Progenitor cell of endocrine pancreas (in vitro differentiated cells): ENCODE measurements at places on chromosomes 7 and 10.
A peak's percentile ranks its signal among the peaks of the same experiment; 100 is the strongest.

DNA sequence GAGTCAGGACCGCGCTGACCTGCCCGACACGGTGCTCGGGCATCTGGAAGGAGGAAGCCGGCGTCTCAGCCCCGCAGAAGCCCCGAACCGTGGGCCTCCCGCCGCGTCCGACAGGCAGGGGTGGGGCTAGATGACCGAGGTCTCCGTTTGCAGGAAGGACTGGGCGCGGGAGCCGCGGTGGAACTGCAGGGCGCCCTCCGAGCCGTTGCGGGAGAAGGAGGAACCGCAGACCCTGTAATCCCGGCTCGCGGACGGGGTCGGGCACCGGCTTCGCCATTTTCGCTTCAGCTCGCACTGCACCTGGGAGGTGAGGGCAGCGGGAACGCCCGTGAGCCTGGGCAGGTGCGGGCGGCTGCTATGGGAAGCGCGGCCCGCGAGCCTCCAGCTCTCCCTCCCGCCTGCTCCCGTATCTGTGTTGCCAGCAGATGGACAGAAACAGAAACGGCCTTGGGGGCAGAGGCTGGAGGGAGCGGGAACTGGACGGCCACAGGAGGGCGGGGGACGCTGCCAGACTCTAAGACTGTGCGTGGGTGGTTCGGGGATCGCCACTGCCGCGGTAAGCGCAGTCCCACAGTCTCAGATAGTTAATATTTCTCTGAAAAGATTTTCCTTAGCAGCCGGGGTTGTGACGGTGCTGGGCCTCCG lies 114.1 kb downstream of the VIPR2 start:
- DNase-seq = peak; percentile 65

GRCh38 chr7:121219026-121219425 lies 109.8 kb upstream of the WNT16 start:
- DNase-seq = no peak

DNA sequence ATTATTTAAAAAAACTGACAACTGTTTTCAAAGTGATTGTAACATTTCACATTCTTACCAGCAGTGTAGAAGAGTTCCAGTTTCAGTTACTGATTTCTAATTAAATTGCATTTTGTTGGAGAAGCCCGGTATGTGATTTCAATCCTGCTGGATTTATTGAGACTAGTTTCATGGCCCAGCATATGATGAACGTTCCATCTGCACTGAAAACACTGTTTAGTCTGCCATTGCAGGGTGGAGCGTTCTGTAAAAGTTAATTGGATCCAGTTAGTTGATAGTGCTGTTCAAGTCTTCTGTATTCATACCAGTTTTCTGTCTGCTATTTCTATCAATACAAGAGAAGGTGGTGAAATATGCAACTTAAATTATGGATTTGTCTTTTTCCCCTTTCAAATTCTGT lies 37.3 kb upstream of the CCNY start:
- DNase-seq = no peak

GRCh38 chr10:97468162-97468561 lies 22.2 kb downstream of the ZDHHC16 start:
- DNase-seq = no peak

- no peak for DNase-seq
Observed at GRCh38 chr7:80923211-80923612, 4.4 kb upstream of the SEMA3C start.

DNA sequence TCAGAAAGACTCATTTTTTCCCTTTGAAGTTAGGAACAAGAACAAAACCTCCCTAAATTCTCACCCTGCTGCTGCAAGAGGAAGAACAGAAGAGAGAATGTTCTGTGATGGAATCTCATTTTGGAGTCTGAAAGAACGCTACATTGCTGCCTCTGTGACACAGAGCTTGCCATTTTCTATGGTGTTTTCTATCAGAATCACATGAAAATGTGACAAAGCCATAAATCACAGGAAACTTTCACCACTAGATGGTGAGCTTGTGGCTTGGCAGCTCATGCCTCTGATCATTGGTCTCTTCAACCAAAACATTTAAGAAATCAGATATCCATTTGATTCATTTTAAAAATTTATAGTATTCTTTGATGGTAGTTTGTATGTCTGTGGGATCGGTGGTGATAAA lies 82.9 kb downstream of the CADPS2 start:
- no peak for DNase-seq

GRCh38 chr7:142478479-142479220 lies 220.8 kb upstream of the PRSS58 start:
- DNase-seq = no peak

DNA sequence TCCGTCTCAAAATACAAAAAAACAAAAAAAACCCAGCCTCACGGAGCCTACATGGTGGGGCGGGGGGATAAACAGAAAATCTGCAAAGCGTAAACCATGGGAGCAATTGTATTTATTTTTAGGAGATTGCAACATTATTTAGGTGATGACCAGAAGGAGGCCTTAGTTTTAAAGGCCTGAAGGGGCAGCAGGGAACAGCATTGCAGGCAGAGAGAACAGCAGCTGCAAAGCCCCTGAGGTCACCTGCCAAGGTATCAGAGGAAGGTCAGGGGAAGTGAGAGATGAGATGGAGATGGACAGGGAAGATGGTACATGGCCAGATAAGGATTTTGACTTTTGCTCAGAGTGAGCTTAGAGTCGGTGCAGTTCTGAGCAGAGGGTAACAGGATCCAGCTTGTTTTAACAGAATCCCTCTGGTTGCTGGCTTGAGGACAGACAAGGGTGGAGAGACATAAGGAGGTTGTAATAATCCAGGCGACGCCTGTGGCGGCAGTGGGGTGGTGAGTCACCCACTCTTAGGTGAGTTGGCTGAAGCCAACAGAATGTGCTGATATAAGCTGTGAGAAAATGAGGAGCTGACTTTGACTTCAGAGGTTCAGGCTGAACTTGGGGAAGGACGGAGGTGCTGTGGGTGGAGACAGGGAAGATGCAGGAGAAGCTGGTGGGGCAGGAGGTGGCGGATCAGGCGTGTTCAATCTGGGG lies 82.3 kb upstream of the GTF2I start:
- no peak for DNase-seq

DNA sequence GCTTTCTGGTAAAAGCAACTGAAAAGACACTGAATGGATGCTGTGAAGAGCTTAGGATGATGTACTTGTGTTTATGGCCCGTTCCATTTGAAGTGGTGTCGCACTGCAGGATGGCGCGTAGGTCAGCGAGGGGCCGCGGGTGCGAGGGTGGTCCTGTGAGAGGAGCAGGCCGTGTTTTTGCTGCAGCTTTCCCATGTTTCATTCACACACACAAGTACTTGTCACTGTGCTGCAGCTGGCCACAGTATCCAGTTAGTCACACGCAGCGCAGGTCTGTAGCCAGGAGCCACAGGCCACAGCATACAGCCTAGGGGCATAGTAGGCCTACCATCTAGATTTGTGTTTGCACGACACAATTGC lies 23.2 kb downstream of the WIPI2 start:
- DNase-seq = no peak

DNA sequence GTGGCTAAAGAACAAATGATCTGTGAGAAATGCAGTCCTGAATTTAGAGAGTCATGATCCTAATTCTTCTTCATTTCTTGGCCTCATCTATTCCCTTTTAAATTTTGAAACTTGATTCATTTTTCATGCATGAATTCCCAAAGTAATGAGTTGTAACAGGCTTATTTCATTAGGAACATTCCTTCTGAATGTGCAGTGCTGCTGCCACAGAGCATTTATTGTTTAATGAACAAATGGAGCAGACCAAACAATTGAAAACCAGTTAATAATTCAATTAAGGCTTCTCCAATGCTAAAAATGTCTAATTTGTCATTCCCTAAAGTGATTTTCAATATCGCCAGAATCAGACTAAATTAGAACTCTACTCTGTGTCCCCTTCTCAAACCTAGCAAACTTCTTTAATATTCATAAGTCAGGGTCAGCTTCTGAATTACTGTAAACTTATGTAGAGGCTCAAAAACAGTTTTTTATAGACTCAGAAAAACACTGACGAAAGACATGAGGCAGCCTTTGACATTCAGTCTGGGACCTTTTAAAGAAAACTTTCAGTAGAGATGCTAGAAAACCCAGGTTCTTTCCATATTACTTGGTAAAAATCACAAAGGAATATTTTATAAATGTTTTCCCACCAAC lies 14.5 kb downstream of the LSMEM1 start:
- no peak for DNase-seq

GRCh38 chr10:108791030-108791429 lies 1132.3 kb downstream of the XPNPEP1 start:
- DNase-seq = no peak

- DNase-seq = peak; percentile 44
Observed at GRCh38 chr7:46352004-46352954, 431.2 kb upstream of the IGFBP3 start.

DNA sequence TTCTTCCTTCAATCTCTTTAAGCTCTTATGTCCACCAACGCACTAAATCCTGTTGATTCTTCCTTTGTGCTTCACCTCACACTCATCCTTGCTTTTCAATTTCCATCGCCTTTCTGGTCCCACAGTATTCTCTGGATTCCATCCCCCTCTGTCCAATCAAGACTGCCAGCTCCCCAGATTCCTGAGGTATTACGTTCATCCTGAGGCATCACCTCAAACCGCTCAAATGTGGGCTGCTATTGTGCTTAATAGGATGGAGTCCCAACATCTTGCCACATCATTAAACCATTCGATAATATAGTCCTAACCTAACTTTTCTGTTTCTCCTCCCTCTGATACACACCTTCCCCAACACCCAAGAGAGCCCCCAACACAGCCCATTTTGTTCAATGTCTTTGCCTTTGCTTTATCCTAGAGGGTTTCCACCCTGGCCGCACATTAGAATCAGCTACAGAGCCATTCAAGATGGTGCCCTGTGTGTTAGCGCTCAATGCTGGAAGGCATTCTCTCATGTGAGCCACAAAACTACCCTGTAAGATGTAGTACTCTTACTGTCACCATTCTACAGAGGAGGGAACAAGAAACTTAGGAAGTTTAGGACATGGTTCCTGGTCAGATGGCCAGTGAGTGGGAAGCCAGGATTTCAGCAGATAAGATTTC lies 79.5 kb upstream of the LEP start:
- no peak for DNase-seq

DNA sequence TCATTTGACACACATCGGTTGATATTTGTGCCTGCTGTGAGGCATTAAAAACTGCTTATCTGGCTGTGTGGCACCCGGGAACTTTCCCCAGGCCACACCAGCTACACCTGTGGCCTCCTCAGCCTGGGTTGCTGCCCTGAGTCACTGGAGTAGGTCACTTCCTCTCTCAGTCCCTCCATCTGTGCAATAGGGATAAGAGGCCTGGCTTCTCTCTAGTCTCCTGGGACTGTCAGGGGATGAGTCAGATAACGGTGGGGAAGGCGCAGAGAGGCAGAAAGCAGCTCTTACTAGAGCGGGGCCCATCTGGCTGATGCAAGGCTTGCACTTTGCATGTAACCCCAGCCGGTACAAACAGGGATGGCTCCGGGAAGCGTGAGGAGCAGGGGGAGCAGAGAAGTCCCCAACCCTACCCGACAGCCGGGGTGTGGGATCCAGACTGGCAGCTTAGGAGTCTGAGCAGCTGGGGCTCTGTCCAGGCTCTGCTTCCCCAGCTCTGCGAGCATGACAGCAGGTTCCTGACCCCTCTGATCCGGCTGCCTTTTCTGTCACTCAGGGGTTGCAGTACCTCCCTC lies 34.0 kb downstream of the DNAJB12 start:
- no peak for DNase-seq

DNA sequence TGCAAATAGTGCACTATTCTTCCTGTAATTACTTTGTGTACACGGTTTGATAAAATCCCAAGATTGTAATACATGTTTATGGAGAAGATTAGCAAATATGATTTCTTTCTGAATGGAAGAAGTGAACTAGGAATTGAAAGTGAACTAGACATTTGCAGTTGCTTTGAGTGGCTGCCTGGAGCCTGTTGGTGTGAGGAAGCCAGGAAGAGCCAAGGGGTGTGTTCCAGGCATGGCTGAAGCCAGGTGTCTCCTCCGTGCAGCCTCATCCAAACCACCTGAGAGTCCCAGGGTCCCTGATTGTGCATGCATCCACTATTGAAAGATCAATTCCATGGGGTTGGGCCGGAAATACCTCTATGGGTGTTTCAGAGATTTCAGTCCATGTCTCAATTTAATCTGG lies 253.1 kb upstream of the SHH start:
- DNase-seq = no peak
